ENCODE measurements at places on chromosomes 12 and 14. TPM values are rescaled to one million over a fixed set of nuclear protein-coding genes. Genes with fewer than 3 reads are reported as not detected.

Gene CGRRF1
- total RNA-seq: 28.3 TPM

Gene EXOC3L4
- 0.79 TPM for total RNA-seq

Gene GARIN6
- not detected for total RNA-seq

Gene SERPINA5
- total RNA-seq: 0.63 TPM

Gene CIT
- total RNA-seq: 23.3 TPM

Gene GSC
- 0.79 TPM for total RNA-seq

Gene POTEM
- not detected for total RNA-seq

Gene GPR162
- total RNA-seq: 6.4 TPM

Gene C14orf180
- total RNA-seq: 0.42 TPM

GRCh38 chr14:104467236-104467635 lies 112.3 kb upstream of the C14orf180 start:
- no peak for DNase-seq

GRCh38 chr14:24411443-24412389 lies 12.9 kb downstream of the NYNRIN start:
- DNase-seq: no peak

GRCh38 chr14:22781301-22781991 lies 15.0 kb downstream of the OXA1L start:
- no peak for DNase-seq

- DNase-seq: no peak
These were observed 44.0 kb upstream of the OTX2 start for GRCh38 chr14:56854325-56854724.

GRCh38 chr12:71194657-71195056 lies 36.9 kb upstream of the TSPAN8 start:
- DNase-seq: no peak

DNA sequence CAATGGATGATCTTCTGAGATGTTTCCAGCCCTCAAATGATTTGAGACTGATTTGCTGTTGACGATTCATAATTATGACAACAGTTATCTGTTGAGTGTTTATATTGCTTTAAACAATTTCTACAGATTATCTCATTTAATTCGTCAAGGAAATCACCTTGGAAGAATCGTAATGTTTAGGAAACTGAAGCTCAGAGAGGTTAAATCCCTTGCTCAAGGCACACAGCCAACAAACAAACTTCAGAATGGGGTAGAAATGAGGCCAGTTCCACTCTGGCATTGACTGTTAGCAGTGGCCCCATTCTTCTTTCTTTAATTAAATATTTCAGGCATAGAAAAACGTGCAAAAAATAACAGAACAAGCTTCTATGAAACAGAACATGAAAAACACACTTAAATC lies 4.0 kb upstream of the WSCD2 start:
- DNase-seq: no peak

- DNase-seq: no peak
These were observed 209.0 kb upstream of the RTL1 start for GRCh38 chr14:101112351-101113107.

DNA sequence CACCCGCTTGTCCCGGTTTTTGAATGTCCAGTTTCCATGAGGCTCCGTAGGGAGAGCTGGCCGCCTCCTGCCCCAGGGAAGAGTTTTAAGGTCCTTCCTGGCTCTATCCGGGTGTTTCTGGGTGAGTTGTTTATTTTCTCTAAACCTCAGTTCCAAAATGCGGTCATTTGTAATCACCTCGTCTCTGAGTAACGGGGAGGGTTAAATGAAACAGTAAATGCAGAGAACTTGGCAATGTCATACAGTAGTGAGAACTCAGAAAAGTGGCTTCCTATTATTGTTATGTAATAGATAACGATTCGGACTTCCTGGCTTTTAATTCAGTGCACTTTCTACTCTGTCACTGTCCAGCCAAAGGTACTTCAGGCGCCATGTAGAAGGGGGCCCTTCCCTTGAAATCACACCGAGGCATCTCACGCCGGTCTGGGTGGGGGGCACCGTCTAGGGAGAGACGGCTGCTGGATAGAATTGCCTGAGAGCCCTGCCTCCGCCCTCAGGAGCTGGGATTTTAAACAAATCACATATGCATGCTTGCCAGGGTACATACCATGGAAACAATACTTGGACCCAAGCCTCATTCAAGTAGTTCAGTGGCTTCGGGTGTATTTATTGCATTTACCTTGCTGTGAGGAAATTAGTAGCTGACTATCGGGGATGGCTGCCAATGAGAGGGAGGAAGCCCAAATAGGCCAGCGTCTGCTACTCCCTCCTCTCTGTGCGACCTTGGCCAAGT lies 26.4 kb downstream of the NOS1 start:
- no peak for DNase-seq

- DNase-seq: no peak
These were observed 94.4 kb upstream of the PLEKHG7 start for GRCh38 chr12:92608151-92609091.

- DNase-seq: no peak
These were observed 58.4 kb downstream of the DCAF5 start for GRCh38 chr14:69094481-69094880.

DNA sequence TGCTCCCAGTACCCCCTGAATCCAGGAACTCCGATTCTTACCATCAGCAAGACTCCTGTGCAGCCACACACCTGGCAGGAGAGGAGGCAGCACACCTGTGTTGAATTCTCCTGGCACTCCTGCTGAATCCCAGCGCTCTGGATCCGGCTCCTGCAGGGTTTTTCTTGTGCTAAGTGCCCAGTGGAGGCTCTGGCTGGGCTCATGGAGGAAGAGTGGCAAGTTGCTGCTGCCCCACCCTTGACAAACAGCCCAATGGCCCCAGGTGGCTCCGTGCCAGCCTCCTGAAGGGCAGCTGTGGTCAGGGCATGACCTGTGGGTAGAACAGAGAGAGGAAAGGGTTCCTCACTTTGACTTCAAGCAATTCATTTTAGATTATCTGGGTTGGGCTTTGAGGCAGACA lies 20.0 kb downstream of the CRACR2A start:
- no peak for DNase-seq

GRCh38 chr12:59444932-59445331 lies 150.9 kb upstream of the SLC16A7 start:
- no peak for DNase-seq

GRCh38 chr12:6450091-6450868 lies 1.6 kb upstream of the TAPBPL start:
- no peak for DNase-seq

GRCh38 chr14:67622675-67623074 lies 3.0 kb downstream of the ARG2 start:
- peak; percentile 39 for DNase-seq

GRCh38 chr14:61505815-61506809 lies 184.7 kb downstream of the PRKCH start:
- DNase-seq: no peak

- no peak for DNase-seq
These were observed 14.6 kb downstream of the CMKLR1 start for GRCh38 chr12:108324351-108325017.

GRCh38 chr14:91155626-91156089 lies 41.8 kb downstream of the DGLUCY start:
- no peak for DNase-seq

- peak; percentile 68 for DNase-seq
These were observed 122.5 kb downstream of the PHLDA1 start for GRCh38 chr12:75908961-75909605.

DNA sequence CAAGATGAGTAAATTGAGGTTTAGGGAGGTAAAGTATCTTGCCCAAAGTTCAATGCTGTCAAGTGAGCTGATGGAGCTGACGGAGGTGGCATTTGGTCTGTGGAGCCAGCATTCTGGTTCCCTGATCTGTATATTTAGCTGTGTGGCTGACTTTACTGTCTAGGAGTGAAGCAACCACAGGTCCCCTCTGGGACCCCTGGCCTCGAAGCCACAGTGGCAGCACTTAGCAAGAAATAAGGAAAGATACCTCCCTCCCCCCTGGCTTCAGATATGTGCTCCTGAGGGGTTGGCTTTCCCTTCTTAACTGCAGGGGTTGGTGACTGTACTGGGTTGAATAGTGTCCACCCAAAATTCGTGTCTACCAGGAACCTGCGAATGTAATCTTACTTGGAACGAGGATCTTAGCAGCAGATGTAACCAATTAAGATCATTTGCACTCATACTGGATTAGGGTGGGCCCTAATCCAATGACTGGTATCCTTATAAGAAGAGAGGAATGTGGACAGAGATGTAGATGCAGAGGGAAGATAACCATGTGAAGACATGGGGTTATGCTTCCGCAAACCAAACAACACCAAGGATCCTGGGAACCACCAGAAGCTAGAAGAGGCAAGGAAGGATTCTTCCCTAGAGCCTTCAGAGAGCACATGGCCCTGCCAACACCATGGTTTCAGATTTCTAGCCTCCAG lies 2.0 kb upstream of the ACVR1B start:
- no peak for DNase-seq

DNA sequence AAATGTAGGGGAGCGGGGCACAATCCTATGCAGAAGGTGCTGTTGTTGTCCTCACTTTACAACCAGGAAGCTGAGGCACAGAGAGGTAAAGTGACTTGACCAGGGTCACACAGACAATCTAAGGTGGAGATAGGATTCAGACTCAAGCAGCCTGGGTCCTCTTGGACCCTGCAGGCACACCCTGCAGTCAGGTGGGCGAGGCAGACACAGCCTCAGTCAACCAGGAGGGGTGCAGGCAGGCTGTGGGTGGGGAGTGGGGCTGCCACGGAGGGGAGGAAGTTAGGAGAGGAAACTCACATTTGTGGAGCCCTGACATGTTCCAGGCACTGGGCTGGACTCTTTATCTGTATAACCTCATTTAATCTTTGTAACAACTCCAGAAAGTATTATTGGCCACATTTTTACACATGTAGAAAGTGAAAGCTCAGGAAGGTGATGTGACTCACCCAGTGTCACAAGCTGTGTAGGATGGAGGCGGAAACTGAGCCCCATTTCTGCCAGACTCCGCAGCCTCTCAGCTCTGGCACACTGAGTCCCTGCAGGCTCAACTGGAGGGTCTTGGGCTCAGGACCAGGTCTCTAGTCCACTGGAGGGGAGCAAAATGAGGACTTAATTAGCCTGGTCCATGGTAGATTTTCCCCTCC lies 24.9 kb upstream of the CHGA start:
- no peak for DNase-seq

DNA sequence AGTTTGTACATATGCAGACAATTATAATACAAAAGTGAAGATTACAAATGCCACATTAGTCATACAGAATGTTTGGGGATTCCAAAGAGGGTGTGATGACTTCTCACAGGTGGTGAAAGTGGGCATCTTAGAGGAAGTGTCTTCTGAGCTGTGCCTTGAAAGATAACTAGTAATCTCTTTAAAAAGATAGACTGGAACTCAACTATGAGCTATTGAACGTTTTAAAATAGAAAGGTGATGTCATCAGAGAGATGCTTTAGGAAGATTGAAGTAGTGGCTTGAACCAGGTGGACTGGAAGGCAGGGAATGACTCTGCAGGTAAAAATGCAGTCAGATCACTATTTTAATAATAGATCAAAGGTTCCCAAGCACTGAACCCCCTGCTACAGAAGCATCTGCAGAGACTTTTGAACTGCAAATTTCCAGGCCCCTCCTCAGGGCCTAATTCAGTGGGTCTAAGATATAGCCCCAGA lies 50.3 kb downstream of the SYT1 start:
- DNase-seq: no peak

- no peak for DNase-seq
These were observed 26.7 kb downstream of the CRY1 start for GRCh38 chr12:107066691-107067090.

DNA sequence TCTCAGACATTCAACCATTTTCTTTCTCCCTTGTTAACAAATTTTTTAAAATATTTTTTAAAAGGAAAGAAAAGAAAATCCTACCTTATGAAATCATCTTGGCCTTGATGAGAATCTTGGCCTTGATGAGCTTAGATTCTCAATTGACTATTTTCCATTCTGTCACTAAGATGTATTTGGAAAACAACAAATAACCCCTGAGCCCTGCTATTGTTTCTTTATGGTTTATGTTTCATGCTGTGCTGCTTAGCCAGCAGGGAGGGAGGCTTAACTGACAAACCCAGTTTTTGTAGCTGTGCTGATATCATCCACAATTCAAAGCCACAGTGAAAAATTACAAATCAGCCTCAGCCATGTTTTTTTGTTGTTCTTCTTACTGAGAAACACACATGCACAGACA lies 404.1 kb downstream of the RAD51B start:
- DNase-seq: no peak

DNA sequence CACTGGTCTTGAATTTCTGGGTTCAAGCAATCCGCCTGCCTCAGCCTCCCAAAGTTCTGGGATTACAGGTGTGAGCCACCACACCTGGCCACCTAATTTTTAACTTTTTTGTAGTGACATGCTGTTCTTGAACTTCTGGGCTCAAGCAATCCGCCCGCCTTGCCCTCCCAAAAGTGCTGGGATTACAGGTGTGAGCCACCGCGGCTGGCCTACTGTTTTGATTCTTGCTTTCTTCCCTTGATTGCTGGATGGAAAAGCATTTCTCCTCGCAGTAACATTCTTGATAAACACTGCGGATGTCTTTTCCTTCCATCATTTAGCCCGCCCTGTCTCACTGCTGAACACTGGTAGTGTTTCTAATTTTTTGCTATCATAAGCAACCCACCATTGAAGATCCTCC lies 72.9 kb downstream of the RBM19 start:
- DNase-seq: no peak

DNA sequence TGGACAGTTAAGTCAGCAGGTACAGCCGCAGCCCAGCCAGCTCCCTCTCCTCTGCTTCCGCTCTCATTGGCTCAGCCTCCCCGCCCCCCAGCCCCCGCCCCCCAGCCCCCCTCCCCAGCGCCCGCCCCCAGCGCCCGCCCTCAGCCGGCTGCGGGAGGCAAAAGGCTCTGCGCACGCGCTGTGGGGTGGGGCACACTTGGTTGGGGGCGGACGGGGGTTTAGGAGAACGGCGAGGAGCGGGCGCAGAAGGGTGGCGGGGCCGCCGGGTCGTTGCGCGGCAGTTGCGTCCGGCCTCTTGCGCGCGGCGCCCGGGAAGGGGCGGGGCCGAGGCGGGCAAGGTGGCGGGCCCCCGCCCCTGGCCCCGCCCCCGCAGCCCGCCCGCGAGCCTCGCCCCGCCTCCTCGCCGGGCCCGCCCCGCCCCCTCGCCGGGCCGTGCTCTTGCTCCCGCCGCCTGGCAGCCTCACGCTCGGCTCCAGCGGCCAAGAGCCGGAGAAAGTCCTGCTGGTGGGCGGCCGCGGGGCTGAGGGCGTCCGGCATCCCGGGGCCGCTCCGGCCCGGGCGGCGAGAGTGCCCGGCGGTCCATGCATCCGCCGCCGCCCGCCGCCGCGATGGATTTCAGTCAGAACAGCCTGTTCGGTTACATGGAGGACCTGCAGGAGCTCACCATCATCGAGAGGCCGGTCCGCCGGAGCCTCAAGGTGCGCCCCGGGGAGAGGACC lies at the start of gene PPP4R4:
TSS of gene PPP4R4 (plus strand) at position 438 of the 719 bp plus-strand sequence. CDS start at position 582, 144 bp downstream.
- DNase-seq: peak; percentile 69

Measured in urinary bladder (tissue), 4 donors.